ENCODE measurements at places on chromosomes 7 and 10.

- DNase-seq: no peak
These were observed 2.9 kb upstream of the NKX6-2 start for GRCh38 chr10:132788831-132789219.

GRCh38 chr7:47327346-47327697, 254.6 kb downstream of the TNS3 start:
- no peak for DNase-seq

- no peak for DNase-seq
These were observed 102.7 kb upstream of the MKLN1 start for GRCh38 chr7:131224996-131225395.

GRCh38 chr7:146902728-146903127, 786.1 kb downstream of the CNTNAP2 start:
- no peak for DNase-seq

DNA sequence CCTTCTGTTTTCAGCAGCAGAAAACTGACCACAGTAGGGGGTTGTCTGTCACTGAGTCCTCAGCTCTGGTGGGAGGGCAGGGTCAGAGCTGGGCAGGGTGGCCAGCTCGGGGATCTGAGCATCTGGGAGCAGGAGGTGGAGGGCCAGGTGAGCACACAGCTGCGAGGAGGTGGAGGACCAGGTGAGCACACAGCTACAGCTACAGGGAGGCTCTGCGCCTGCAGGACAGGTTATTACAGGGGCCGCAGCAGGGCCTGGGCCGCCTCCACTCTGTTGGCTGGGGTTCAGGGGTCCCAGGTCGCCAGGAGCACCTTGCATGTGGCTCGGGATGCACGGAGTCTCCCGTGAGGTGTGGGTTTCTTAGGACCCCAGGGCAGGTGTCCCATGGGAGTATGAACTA, 52.4 kb upstream of the PRKAR1B start:
- no peak for DNase-seq

DNA sequence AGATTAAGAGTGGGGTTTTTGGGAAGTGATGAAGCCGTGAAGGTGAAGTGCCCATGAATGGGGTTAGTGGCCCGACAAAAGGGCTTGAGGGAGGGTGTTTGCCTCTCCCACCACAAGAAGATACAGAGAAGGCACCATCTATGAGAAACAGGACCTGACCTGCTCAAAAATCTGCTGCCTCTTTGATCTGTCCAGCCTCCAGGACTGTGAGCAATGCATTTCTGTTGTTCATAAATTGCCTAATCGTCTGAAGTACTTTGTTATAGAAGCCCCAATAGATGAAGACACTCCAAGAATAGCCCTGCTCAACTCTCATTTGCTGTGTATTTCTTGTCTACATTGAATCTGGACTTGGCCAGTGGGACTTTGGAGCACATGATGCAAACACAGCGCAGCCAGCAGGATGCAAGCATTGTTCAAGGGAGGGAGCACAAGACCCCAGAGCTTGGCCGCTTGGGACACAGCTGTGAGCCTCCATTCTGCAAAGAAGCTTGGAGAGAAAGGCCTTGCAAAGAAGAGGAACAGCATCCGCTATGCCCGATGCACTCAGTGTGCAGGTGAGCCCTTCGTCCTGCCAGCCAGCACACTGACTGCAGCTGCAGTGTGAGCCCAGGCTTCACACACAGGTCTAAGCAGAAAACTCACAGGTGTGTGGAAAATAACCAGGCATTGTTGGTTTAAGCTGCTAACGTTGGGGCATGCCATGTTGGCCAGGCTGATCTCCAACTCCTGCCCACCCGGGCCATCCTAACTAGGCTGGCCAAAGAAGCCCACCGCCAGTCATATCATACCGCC, 73.2 kb upstream of the KLF6 start:
- no peak for DNase-seq

GRCh38 chr7:135666156-135666555, 3.8 kb downstream of the STMP1 start:
- no peak for DNase-seq

- no peak for DNase-seq
These were observed 24.3 kb upstream of the NKX6-2 start for GRCh38 chr10:132810141-132810806.

GRCh38 chr10:62491597-62491996, 117.4 kb downstream of the ZNF365 start:
- no peak for DNase-seq

GRCh38 chr7:134018306-134018705, 108.8 kb upstream of the LRGUK start:
- no peak for DNase-seq

DNA sequence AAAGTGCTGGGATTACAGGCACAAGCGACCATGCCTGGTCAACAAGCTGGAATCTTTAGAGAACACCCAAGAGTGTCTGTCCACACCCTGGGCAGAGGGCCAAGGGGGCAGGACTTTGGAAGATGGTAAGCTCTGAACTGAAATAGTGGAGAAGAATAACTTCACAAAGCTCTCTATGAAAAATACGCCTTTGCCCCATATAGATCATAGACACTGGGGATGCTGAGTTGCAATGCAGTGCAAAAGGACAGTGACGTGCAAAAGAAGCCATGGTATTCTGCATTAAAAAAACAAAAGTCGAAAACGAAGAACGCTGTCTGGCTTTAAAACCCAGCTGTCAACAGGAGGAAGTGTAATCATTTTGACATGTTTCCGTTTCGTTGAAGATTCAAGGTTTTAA, 353.6 kb downstream of the CALN1 start:
- DNase-seq: no peak

GRCh38 chr10:2933071-2933470, 134.3 kb upstream of the PFKP start:
- no peak for DNase-seq
